ENCODE measurements at places on chromosomes 2 and 18.
A peak's percentile ranks its signal among the peaks of the same experiment; 100 is the strongest.

DNA sequence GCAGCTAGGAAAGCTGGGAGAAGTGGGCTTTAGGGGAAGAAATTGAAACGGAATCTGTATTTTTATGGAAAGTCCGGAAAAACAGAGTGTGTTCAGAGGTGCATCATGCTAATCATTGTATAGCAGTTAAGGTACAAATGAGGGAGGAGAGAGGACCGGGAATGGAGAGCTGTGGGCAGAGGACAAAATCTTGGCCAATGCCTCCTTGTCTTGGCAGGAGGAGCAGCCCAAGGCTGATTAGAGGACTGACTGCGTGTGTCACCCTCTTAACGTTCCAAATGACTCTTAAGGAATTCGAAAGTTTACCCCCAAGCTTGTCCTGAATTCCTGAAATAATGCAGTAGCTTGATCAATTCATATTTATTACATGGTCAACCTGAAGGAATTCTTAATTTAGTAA, 81.0 kb downstream of the ZNF236 start:
- DNase-seq = no peak

DNA sequence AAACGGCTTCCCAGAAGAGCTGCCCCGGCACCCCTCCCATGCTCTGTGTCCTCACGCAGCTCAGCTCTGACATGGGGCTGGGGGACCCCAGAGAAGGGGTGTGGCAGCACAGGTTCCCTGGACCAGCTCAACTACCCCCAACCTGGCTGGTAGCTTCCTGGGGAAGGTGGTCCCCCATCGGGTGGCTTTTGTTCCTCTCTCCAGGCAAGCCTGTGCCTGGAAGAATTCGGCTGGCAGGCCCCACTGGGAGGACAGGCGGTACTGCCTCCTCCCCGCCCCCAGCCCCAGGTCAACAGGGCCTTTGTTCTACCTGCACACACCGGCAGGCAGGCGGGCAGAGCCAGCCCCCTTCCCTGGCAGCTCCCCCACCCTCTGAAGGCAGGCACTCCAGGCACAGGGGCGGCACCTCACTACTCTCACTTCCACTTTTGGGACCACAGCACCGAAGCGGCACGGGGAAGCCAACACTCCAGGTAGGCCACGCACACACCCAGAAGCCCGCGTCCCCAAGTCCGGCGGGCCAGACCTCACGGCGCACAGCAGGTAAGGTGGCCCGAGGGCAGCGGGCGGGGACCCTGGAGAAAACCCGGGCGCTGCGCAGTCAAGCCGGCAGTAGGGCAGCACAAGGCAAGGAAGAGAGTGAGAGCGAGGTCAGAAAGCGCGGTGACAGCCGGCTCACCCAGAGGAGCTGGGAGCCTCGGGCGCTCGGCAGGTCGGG, 1.3 kb downstream of the HS6ST1 start:
- DNase-seq = peak; percentile 47

- no peak for DNase-seq
Measured at GRCh38 chr18:42404151-42404550, 449.1 kb downstream of the PIK3C3 start.

DNA sequence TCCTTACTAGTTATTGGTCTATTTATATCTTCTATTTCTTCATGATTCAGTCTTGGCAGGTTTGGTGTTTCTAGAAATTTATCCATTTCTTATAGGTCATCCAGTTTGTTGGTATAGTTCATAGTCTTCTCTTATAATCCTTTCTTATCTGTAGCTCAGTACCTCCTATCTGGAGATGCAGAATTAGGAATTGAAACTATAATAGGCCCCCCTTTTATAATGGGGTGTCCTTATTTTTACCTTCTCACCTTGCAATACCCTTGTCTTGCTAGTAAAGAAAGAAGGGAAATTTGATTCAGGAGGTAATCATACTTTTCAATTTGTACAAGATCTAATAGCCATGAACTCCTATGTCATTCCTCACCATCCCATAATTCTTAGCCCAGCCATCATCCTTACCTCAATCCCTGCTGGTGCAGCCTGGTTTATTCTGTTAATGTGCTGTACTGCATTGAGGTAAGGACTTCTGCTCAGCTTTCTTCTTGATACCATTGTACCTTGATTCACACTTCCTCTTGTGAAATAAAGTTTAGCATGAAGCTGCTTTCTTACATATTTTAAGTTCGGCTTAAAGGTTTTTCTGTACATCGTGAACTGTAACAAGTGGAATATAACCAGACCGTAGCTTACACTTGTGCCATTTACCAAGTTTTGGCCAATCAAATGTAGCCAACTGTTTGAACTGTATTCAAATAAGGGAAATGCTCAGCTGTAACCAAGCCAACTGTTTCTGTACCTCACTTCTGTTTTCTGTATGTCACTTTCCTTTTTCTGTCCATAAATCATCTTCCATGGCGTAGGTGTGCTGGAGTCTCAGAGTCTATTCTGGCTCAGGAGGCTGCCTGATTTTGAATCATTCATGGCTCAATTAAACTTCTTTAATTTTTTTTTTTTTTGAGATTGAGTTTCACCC, 40.1 kb upstream of the PTH2R start:
- no peak for DNase-seq

DNA sequence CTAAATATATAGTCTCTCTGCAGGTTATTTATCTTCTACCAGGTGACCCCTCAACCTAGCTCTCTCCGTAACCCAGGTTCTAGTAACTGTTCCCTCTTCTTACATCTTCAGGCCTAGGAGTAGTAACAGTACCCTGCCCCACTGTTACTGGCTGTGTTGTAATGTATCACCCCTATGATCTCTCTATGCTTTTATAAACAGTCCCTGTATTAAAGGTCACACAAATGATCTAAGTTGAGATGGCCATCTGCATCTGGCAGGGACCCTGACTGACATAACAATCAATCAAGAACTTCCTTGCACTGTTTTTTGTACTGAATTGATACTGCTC, 219.7 kb upstream of the STK17B start:
- no peak for DNase-seq
